ENCODE measurements at places on chromosomes 11 and 22.

- peak; percentile 34 for DNase-seq
Measured at GRCh38 chr22:48837341-48837935, 990.2 kb downstream of the BRD1 start.

DNA sequence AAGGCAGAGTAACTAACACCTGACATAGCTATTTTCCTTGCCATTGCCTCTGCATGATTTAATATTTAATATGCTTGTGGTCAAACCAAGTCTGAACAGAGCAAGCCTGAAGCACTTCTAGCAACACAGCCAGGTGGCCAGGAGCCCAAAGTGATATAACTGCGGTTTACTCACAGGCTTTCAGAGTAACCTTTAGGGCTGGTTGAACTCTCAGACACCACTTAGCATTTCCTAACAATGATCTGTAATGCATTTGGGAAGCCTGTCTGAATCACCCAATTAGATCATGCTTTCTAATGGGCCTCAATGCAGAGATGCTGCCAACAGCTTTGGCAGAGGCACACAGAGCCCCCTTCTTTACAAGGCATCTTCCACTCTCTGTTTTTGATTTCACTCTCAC, 96.1 kb downstream of the FDX1 start:
- DNase-seq: no peak

DNA sequence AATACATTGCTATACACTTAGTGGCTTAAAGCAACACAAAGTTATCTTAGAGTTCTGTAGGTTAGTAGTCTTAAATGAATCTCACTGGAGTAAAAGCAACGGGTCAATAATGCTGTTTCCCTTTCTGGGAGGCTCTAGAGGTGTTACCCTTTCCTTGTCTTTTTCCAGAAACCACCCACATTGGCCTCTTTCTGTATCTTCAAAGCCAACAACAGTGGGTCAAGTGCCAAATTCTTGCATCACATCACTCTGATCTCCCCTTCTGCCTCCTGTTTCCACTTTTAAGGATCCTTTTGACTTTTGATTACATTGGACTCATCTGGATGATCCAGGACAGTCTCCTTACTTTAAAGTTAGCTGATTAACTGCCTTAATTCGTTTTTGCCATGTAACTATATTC, 93.6 kb downstream of the DDX10 start:
- DNase-seq: no peak

- no peak for DNase-seq
Measured at GRCh38 chr22:36330127-36330526, 57.6 kb downstream of the MYH9 start.

DNA sequence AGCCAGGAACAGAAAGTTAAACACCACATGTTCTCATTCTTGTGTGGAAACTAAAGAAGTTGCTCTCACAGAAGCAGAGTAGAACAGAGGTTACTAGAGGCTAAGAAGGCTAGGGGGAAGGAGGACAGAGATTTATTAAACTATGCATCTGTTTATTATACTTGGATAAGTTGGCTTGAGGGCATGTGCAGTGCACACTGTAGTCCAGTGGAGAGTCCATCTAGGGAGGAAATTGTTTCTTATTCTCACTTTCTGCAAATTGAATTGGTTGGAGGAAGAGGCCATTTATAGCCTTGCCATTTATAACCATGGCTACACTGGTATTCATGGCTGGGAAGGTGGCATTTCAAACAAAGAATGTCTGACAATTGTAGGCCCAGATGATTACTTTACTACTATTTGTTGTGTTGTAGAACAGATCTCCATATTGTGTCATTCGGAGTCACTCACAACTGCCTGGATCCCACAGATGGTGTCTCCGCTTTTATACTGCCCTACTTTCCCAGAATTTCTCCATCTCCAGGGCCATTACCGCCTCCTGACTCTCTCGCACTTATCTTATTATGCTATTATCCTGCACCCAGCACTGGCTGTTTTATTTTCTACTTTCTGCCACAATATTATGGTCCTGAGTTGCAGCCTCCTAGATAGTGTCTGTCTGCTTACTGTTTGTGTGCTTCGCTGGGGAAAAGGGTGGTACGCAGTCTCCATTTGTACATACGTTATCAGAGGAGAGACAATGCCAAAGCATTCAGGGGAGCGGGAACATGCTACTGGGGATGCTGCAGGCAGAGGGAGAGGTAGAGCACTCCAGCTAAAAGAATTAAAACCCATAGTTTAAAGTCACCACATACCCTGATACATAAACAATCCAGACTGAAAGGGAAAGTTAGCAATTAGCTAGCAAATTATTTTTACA, 169.3 kb upstream of the BLID start:
- DNase-seq: no peak

DNA sequence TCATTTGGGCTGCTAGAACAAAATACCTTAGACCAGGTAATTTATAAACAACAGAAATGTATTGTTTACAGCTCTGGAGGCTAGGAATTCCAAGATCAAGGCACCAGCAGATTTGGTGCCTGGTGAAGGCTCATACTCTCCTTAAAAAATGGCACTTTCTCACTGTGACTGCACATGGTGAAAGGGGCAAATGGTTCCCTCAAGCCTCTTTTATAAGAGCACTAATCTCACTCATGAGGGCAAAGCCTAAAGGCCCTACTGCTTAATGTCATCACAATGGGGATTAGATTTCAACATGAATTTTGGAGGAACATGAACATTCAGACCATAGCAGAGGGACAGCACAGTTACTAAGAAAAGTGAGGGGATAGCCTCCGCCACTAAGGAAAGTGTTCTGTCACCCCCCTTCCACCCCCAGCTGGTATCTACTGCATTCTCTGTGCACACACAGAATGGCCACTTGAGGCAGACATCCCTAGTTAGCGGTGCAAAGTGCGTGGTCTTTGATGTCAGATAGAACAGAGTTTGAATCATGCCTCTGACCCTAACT, 47.2 kb upstream of the CEP295 start:
- no peak for DNase-seq

- DNase-seq: no peak
Measured at GRCh38 chr11:9214765-9215164, 50.4 kb downstream of the DENND5A start.

DNA sequence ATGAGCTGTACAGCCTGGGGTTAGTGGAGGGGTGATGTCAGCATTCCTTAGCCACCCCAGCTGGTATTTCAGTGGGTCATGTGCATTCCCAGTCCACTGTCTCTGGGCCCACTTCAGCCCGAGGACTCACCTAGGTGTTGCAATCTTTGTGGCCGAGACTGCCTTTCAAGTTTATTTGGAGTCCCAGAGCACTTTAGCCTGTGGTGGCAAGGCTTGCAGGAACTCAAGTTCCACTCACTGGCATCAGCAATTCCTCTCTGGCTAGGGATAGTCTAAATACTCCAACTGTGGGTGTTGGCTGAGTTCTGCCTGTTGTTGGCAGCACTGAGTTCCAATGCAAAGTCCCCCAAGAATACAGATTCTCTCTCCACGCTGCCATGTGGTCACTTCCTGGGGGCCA, 191.6 kb upstream of the PGR start:
- peak; percentile 78 for DNase-seq

- DNase-seq: no peak
Measured at GRCh38 chr11:104090767-104091166, 54.3 kb downstream of the DDI1 start.

DNA sequence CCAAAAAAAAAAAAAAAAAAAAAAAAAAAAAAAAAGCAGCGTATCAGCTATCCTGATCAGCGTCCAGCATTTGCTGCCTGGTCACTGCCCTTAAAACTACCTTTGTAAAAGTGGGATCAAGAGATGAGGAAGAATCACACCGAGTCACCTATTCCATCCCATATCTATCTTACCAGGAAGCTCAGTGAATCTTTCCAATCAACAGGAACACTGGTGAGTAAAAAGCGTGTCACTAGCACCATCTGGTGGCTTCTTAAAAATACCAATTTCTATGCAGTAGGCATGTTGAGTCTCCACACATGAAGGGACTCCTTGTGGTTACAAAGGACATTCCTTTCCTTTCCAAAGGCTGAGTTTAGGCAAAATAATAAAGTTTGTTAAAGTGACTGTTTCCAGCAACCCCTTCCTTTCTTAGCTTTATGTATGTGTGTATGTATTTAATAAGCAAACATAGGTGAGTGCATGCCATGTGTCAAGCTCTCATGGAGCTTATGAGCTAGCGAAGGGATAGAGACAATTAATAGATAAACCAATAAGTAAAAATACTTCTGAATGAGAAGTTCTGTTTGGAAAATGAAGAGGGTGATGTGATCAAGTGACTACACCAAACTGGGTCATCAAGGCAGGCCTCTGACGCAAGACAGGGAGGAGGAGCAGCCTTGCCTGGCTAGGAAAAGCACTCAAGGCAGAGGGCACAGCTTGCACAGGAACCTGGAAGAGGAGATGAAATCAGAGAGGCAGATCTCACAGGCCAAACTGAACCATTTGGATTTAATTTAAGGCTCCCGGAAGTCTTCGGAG, 13.9 kb upstream of the TP53AIP1 start:
- no peak for DNase-seq

- DNase-seq: no peak
Measured at GRCh38 chr22:47089374-47089773, 326.9 kb downstream of the TBC1D22A start.

DNA sequence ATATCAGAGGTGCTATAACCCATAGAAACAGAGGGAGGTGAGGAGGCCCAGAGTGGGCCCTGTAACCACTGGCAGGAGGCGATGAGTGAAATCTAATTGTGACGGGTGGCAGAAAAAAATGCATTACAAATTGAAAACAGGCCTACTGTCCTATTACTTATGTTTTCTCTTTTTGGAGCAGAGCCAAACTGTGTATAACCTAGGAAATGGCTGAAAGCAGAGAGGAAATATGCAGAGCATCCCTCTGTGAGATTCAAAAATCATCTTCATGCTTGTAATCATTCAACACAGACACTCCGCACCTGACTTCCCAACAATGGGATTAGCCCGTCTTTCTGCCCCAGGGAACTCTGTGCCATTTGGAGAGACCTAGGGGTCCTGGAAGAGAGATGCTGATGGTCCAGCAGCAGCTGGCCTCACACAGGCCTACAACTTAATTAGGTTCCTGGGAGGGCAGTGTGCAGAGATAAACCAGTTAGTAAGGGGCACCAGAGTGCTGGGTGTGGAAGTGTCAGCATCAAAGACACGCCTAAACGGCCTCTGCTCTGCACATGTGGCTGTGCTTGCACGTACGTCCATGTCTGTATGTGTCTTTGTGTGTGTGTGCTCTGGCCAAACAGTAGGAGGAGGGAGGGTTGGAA, 41.8 kb downstream of the MAP6 start:
- no peak for DNase-seq

Measured in upper lobe of right lung (tissue), 1 donor.